ENCODE measurements at places on chromosomes 3 and 15. TPM values are rescaled to one million over a fixed set of nuclear protein-coding genes. Genes with fewer than 3 reads are reported as not detected.

Gene TRAT1
- 0.82 TPM for total RNA-seq

Gene SPESP1
- total RNA-seq, result 0.93 TPM

Gene AADAC
- total RNA-seq, result not detected

Gene SLC22A13
- 0.27 TPM for total RNA-seq

Gene FBLN2
- total RNA-seq, result 122 TPM

Gene PARP3
- 10.3 TPM for total RNA-seq

Gene CISH
- 3.3 TPM for total RNA-seq

Gene CTXN2
- total RNA-seq, result not detected

Gene GOLGA8J
- total RNA-seq, result 0.33 TPM

Gene CASR
- total RNA-seq, result 0.05 TPM

Gene CD96
- 1.3 TPM for total RNA-seq

Gene TWF2
- total RNA-seq, result 25.1 TPM

Gene FXR1
- 290 TPM for total RNA-seq

Gene C3orf70
- total RNA-seq, result 32.5 TPM

Gene CRYGS
- 2,965 TPM for total RNA-seq

Gene CLDN18
- not detected for total RNA-seq

Gene SPG21
- total RNA-seq, result 77.7 TPM

Gene RTP3
- total RNA-seq, result not detected

Gene FETUB
- total RNA-seq, result not detected

Gene ALDH1L1
- total RNA-seq, result 2.5 TPM

Gene ANKRD63
- total RNA-seq, result not detected

Gene CYP1A1
- total RNA-seq, result 0.55 TPM

Gene TRIM42
- not detected for total RNA-seq

Gene TSC22D2
- 40.0 TPM for total RNA-seq

Gene KNL1
- total RNA-seq, result 14.2 TPM

Gene SUMF1
- total RNA-seq, result 44.9 TPM

Gene LOXL1
- total RNA-seq, result 65.1 TPM

All from camera-type eye (tissue), 1 donor.